ENCODE measurements at places on chromosomes 13 and 19.

GRCh38 chr19:5152767-5153532 lies 184.0 kb downstream of the KDM4B start:
- no peak for DNase-seq

DNA sequence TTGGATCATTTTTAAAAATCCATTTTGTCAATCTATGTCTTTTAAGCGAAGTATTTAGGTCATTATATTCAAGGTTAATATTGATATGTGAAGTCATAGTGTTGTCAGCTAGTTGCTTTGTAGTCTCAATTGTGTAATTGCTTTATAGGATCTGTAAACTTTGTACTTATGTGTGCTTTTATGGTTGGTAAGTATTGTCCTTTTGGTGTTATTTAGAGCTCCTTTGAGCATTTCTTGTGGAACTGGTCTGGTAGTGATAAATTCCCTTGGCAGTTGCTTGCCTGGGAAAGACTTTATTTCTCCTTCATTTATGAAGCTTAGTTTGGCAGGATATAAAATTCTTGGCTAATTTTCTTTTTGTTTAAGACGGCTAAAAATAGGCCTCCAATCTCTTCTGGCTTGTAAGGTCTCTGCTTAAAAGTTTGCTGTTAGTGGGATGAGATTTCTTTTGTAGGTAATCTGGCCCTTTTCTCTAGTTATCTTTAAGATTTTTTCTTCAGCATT lies 368.8 kb downstream of the SPRY2 start:
- no peak for DNase-seq

DNA sequence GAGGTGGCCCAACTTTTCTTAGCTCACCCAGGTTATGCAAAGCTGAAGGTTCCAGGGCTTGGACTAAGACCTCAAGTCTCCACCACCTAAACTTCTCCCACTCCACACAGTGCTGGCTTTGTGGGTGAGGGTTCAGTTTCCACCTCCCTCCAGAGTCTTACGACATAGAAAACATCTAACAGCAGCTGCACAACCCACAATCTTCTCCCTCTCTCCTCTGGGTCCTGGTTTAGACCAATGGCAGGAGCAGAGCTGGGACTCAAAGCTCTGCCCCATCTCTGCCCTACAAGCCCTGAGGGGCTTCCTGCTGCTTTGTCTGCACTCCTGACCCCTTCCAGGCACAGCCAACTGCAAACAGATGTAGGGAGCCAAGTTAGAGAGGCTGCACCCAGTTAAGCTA lies 16.0 kb downstream of the IRGC start:
- DNase-seq = no peak

DNA sequence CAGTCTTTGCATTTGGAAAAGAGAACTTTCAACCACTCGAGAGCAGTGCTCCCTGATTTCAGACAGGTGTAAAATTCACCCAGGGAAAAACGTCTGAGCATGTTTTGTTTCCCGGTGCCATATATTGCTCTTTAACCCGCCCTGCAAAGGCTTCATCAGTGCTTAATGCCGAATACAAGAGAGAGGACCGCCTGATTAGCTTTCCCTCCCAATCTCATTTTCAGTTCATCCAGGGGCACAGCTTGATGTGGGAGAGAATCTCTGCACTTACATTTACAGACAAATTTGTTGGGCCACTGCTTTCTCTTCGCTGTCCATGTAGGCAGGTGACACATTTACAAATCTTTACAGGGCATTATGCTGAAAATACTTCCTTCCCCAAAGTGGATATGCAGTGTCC lies 499.1 kb downstream of the LIG4 start:
- DNase-seq = no peak

- DNase-seq = no peak
Observed at GRCh38 chr13:86974251-86974994, 696.7 kb upstream of the SLITRK5 start.

- DNase-seq = no peak
Observed at GRCh38 chr13:112248406-112248760, 127.8 kb upstream of the SPACA7 start.

GRCh38 chr13:100940658-100941057 lies 266.1 kb upstream of the TMTC4 start:
- no peak for DNase-seq

- DNase-seq = no peak
Observed at GRCh38 chr13:36858290-36858689, 39.3 kb downstream of the RFXAP start.

GRCh38 chr13:99484473-99484872 lies 16.8 kb upstream of the TM9SF2 start:
- DNase-seq = no peak

- DNase-seq = no peak
Observed at GRCh38 chr13:39688278-39688677, 32.8 kb downstream of the COG6 start.

DNA sequence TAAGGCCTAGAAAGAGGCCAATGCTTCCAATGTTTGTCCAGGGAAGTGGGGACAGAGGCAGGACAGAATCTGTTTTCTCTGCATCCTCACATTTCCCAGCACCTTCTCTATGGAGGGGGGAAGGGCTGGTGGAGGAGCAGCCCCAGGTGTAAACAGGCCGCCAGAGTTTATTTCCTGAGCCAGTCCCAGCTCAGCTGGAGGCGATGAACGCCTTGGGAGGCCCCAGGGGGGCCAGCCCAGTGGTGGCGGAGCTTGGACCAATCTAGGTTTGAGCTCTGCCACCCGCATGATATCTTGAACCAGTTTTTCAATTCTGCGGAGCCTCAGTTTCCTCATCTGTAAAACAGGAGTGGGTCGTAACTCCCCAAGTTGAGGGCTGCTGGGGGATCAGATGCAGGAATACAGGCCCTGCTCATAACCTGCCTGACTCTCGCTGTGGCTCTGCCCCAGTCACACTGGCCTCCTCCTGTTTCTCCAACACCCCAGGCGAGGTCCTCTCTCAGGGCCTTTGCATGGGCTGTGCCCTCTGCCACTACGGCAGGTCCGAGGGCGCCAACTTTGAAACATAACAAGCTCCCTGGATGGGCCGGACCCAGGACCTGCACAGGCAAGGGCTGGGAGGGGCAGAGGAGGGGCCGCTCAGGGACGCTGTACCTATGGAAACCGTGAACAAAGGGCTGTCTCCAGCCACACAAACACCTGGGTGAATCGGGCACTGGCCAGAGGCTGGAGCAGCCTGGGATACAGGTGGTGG lies 1.1 kb downstream of the TNFAIP8L1 start:
- DNase-seq = no peak

GRCh38 chr19:867855-868457 lies 8.5 kb downstream of the CFD start:
- no peak for DNase-seq

DNA sequence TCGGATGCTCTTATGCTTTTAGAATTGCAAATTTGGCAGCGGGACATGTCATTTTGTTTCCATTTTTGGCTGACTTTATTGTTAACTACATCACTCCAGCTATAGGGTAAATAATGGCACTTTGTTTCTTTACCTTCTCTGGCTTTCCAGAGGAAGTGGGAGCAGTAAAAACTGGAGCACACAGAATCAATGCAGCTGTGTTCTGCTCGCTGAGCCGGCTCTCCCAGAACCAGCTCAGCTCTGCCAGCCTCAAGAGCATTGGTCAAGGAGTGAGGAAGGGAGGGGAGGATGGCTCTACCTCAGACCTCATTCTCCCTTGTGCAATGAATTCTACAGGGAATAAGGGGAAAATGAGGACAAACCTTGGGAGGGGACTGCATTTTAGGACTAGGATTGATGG lies 50.5 kb upstream of the SPATA13 start:
- no peak for DNase-seq

GRCh38 chr13:52850072-52850395 lies 1.6 kb upstream of the PCDH8 start:
- no peak for DNase-seq

DNA sequence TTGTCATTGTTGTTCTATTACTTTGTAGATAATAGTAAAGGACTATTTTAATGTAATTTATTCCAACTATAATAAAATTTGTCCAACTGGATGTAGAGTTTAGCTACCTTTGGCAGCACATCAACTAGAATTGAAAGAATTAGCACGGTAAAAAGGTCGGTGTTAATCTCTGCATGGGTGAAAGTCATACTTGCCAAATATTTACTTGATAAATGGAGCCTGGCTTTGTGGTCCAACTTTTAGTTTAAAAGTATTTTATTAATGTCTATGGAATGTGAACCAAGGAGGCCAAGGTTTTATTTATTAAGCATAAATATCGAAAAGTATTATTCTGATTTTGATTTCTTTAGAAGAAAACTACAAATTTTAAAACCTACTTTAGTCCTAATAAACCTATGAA lies 1389.0 kb downstream of the PCDH9 start:
- no peak for DNase-seq

DNA sequence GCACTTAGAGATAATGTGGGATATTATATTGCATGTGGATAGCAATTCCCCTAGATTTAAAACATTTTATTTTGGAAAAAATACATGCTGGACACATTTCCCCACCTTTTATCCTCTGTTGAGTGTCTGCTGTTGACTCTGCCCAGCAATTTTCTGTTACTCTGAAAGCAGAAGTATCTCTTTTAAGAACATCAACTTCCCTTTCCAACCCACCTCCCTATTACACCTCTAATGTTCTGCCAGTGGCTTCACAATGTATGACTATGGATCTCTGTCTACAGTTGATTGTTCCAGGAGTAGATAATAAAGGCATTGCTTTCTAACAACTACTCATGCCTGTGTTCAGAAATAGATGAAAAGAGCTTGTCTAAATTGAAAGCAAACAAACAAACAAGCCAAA lies 754.8 kb upstream of the SLITRK6 start:
- no peak for DNase-seq

DNA sequence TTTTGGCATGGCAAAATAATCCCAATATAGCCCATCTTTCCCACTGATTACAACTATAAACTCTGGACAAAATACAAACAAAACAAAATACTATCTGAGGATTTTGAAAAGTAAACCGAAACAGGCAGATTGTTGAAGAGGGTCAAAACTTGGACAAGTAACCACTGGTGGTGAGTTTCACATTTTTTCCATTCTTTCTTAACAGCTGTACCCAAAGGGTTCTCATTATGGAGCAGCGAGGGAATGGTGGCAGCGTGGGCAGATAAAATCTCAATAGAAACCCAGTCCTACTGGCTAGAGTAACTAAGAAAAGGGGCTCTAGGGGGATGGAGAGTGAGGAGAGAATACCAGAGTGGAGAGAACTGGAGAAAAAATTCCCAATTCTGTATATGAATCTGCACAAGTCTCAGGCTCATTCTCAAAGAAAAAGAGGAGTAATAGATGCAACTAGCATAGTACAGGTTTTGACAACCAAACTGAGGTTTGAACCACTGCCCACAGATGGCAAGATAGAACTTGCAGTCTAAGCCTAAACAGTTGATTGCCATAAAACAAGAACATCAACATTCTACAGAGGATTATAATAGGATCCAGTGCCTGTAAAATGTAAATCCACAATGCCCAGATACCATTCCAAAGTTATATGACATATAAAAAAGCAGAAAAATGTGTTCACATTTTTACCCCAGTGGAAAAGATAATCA lies 284.5 kb downstream of the KCNRG start:
- no peak for DNase-seq

DNA sequence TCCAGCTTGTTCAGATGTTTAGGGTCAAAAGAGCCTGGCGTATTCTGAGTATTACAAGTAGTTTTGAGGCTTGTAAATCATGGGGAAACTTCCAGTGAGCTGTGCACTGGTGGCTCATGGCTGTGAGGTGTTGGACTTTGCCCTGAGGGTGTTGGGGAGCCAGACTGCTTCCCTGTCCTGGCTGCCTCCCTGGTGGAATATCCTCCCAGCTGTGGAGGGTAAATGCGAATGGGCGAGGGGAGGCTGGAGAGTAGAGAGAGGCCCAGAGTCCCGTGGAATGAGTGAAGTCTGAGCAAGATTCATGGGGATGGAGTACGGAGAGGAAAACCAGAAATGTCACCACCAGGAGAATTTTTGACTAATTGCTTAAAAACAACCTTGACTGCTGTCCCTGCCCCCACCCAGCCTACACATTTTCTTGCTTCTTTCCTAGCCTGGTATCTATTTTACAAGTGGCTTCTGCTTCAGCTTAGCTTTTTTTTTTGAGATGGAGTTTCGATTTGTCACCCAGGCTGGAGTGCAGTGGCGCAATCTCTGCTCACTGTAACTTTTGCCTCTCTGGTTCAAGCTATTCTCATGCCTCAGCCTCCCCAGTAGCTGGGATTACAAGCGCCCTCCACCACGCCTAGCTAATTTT lies 3.7 kb downstream of the SNRPA start:
- DNase-seq = no peak

- DNase-seq = no peak
Observed at GRCh38 chr13:106262886-106263285, 272.6 kb downstream of the EFNB2 start.

GRCh38 chr19:49514151-49514550 lies 1.7 kb downstream of the FCGRT start:
- no peak for DNase-seq

- no peak for DNase-seq
Observed at GRCh38 chr19:1510807-1511206, 2.0 kb downstream of the ADAMTSL5 start.
